ENCODE measurements at places on chromosomes 1 and 21.

GRCh38 chr1:163056831-163057230, 12.3 kb upstream of the RGS4 start:
- DNase-seq: no peak

GRCh38 chr1:226626577-226626956, 78.0 kb downstream of the STUM start:
- DNase-seq: peak; percentile 52

DNA sequence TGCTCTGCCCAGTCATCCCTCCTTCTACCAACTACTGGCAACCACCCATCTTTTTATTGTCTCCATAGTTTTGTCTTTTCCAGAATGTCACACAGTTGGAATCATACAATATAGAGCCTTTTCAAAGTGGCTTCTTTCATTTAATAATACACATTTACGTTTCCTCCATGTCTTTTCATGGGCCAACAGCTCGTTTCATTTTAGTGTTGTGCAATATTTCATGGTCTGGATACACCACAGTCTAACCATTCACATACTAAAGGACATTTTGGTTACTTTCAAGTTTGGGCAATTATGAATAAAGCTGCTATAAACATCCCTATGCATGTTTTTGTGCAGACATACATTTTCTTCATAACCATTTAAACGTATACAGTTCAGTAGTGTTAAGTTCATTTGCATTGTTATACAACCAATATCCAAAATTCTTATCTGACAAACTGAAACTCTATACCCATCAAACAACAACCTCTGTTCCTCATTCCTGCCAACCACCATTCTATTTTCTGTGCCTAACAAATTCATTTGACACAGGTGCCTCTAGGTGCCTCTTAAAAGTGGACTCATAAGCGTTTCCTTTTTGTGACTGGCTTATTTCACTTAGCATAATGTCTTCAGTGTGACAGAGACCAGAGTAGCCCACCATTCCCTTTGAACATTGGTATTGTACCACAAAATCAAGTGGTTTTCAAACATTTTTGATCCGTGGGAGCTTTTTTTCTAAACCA, 138.1 kb downstream of the NR5A2 start:
- DNase-seq: no peak

GRCh38 chr1:88595355-88596002, 88.6 kb upstream of the PKN2 start:
- no peak for DNase-seq

GRCh38 chr1:225933072-225933471, 7.9 kb downstream of the LEFTY2 start:
- DNase-seq: no peak

DNA sequence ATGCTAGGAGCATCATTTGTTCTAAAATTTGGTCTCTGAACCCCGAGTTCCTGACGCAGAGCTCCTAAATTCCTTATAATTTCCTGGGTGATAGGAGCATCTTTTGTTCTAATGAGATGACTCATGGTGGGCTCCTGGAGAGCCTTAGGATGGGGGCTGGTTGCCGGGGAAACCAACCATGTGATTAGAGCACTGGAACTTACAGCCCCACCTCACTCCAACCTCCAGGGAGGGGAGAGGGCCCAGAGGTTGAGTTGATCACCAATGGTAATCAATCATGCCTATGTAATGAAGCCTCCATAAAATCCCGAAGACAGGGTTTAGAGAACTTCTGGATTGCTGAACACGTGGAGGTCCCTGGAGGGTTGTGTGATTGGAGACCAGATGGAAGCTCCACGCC, 7.7 kb downstream of the SHISAL2A start:
- no peak for DNase-seq

DNA sequence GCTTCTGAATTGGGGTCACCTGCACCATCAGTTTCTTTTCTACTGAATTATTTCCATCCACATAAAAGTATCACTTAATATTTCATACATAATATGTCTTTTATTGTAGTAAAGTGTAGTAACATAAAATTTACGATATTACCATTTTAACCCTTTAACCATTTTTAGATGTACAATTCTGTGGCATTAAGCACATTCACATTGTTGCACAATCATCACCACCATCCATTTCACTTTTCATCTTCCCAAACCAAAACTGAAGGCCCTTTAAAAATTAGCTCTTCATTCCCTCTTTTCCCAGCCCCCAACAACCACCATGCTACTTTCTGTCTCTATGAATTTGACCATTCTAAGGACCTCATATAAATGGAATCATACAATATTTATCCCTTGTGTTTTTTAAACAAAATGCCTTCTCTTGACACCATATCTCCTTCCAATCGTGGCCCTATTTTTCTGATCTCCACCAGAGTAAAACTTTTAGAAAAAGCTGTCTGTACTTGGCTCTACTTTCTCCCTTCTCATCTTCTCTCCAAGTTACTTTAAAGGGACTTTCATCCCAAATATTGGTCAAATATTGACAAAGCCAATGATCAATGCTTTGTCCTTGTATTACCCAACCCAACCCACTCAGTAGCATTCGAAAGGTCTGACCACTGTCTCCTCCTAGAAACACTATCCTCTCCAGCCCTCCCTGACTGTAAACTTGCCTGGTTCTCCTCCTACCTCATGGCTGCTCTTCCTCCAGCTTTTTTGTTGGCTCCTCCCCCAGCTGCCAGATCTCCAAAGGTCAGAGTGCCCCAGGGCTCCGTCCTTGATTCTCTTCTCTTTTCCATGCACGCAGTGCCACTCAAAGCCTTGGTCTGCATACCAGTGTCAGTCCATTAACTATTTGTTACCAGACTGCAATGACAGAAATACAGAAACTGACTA, 44.7 kb downstream of the SLC30A10 start:
- no peak for DNase-seq

DNA sequence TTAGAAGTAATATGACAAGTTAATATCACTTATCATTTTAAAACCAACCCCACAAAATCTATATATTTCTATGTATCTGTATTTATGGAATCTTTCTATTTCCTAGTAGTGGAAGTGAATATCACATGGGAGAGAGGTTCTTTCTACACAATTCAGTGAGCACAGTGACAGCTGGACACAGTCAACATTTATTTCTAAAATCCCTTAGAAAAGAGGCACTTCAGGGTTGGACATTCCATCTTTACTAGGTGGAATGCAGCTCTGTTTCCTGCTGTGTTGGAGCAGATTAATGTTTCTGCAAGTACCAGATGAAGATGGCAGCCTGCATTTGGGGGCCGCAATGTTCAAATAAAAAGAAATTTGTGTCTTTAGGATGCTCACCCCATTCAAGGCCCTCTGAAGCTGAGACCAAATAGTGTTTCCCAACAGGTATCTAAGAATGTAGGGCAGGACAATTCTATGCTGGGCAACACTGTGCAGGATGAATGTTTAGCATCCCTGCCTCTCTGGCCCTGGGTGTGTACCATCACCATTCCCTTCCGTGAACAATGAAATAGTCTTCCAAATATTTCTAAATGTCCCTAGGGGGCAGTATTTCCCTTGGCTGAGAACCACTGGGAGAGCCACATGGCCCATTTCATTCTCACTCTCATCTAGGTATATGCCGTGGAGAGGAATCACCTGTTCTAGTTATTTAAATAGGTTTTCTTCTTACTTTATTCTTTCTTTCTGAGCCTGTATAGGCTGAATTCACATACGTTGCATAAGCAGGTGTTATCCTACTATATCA, 394.8 kb downstream of the PRDM2 start:
- no peak for DNase-seq

GRCh38 chr1:176193663-176194062, 13.4 kb downstream of the COP1 start:
- no peak for DNase-seq

DNA sequence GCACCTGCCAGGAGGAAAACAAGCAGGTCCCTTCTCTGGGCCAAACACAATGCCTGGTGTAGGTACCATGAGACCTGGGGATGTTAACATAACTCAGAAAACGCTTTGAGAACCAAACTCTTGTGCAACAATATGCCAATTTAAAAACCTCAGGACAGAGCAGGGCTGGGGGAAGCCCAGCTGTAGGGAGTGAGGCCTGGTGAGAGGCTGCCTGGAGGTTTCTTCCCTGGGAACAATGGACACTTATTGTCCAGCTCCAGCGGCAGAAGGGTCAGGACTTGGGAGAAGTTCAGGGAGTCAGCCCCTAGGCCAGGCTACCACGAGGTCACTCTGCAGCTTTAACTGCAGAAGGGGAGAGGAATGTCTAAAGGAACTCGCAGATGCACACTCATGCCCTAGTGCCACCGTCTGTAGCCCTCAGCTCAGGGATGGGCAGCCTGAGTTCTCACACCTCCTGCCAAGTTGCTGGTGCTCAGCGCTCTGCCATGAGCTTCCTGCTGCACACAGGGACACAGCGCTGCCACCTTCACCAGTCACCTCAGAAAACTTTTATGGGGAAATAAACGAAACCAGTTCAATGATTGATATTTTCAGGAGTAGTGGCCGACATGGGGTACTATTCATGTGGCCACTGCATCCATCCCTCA, 8.5 kb downstream of the GPR157 start:
- no peak for DNase-seq

DNA sequence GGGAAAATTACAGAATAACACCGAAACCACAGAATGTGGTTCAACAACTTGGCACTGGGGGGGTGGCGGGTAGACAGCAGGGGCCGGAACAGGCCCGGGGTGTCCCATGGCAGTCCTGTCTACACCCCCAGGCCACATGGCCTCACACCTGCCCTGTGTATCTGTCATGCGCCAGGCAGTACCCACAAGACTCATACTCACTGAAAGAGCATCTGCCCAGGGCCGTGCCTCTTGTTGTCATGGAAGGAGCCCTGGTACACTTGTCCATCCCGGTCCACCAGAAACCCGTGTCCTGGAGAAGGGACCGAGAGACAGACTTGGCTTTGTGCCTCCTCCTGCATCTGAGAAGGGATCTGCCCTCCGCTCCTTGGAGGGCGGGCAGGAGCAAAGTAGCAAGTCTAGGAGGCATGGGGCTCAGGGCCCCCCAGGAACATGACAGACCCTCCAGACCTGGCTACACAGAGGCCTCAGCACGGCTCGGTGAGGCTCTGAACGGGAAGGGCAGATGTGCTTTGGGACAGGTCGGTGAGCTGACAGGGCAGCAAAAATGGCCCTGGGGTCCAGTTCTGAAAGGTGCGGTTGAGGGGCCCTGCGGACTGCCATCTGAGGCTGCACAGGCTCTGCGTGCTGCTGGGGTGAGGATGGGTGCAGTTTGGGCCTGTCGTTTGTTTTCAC, 5.6 kb downstream of the MORN1 start:
- DNase-seq: no peak

GRCh38 chr1:153962088-153963029, 978 bp downstream of the SLC39A1 start:
- DNase-seq: no peak

GRCh38 chr1:164613176-164613575, 54.2 kb downstream of the PBX1 start:
- DNase-seq: no peak

DNA sequence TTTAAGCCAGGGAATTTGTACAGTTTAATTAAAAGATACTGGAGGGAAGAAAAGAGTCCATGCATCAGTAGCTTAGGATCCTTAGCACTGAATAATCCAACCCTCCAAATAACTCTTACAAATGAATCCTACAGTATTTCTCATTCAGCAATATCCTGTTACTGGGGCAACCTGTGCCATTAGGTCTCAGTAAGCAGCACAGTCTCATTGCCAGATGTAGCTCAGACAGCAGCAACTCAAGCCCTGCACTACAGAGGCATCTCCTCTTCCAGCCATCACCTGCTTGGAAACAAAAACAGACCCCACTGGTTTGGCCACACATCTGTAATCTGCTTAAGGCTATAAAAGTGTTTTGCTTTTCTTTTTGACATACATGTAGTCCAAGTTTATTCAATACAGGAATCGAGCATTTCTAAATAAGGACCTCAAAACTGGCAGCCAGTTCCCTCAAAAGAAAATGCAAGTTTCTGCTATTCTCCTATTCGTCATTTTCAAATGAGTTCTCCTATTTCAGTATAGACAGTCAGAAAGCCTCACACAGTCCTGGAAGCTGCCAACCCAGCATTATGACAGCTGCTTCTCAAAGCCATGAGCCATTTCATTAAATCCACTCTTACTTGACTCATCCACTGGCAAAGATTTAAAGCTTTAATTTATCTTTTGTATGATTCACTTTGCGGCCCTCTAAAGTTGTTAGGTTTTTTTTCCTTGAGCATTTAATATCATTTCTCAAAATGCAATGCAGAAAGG, 129.0 kb downstream of the APP start:
- no peak for DNase-seq

GRCh38 chr1:121538943-121539575, 354.3 kb downstream of the SRGAP2C start:
- DNase-seq: no peak

DNA sequence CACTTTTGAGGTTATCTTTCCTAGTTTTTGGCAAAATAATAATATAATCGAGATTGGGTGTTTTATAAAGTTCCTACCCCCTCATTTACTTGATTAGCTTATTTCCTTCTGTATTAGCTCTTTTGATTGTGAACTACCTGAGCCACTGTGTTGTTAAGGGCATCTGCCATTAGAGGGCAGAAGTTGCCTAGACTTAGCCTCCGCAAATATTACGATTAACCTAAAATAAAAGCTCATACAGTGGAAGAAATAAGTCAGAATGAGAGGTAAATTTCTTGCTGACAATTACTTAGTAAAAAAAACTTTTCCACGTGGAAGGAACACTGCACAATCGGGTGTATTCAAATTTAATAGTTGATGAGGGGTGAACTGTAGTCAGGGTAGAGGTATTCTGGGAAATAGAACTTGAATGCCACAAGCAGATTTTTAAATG, 2.3 kb downstream of the H3-3A start:
- no peak for DNase-seq

GRCh38 chr21:26449161-26449560, 123.9 kb downstream of the CYYR1 start:
- no peak for DNase-seq

Measured in stimulated activated CD8-positive, alpha-beta memory T cell treated with anti-CD3 and anti-CD28 coated beads, Interleukin-15, amount 100 ng/mL, for 24 hours (primary cell).